OCI-M1 (cell line): ENCODE measurements at places on chromosomes 5 and 9.
A peak's percentile ranks its signal among the peaks of the same experiment; 100 is the strongest.

- no peak for DNase-seq
Measured at GRCh38 chr9:110047955-110048402, 160.0 kb downstream of the C9orf152 start.

DNA sequence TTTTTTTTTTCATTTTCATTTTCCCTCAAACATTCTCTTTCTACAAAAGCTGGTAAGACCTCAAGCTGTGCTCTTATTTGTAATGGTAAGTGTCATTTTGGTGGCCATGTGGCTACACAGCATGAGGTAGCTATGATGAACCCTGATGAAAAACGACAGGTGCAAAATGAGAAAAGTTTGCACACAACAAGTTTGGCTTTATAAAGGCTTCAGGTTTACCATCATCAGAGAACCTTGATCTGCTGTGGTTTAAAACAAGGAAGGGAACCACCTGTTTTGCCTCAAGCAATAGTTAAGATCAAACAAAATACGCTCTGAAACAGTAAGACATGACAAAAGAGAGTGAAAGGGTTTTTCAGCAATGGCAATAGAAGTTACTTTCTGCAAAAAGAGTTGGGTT, 1124.6 kb upstream of the ACO1 start:
- no peak for DNase-seq

DNA sequence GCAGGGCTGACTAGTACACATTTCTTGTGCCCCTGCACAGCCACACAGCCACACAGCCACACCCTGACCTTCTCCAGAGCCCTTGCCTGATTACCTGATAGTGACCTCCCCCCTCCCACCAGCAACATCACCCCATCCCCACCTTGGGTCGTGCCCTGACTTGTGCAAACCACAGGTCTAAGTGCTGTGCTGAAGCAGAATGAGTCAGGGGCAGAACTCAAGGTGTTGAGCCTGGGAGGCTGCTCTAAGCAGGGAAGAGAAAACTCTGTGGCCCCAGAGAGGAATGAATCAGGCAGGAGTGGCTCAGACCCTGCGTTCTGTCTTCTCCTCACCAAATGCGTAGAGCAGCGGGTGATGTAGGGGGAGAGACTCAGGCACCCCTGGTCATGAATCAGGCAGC, 24.3 kb upstream of the FAT2 start:
- DNase-seq: no peak

GRCh38 chr5:62231576-62231975, 74.4 kb upstream of the KIF2A start:
- no peak for DNase-seq

DNA sequence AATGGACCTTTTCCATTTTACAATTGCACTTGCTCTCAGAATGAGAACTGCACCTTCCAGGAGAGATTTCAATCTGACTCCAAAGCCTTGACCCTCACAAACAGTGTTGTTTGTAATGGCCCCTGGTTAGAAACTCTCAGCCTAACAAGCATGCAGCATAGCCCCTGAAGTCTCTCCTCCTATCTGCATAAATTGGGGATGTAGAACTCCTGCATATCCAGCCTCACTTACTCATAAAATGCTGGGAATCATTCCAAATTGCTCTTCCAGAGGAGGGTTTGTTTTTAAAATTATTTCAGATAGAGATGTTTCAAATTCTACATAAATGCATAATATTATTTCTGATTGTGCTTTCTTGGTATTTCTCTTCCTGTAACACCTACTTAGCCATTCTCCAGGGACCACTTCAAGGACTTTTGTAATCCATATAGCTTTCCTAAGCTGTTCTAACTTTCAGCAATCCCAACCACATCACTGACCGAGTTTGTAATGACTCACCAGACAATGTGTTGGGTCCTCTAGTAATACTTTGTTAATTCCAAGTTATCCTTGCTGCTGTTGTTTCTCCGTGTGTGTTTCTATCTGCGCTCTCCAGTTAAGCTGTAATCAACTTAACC, 143.8 kb upstream of the CCDC152 start:
- DNase-seq: no peak

DNA sequence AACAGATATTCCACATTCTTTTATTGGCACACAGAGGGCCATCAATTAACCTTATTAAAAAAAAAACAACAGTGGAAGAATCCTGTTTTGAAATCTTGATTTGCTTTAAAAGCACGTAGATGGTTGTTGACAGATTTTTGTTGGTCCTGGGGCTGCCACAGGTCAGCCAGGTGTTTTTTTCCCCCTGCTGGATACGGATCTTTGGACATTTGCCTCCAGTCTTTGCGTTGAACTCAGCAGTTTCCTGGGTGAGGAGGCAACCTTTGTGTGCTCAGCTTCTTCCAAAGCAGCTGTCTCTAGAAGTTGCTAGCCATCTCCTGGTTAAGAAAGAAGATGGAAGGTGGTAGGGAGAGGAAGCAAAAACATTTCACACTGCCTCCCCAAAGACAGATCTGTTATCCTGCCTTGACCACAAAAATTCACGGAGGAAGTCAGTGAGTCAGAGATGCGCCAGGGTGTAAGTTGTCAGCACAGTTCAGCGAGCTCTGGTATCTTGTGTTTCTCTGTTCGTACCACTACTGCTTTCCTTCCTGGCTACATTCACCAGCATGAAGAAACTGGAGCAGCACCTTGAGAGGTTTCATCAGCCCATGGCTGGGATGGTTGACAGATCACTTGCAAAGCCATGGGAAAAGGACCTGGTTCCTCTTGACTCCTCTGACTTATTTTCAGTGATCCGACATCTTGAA, 207.3 kb downstream of the ARHGAP26 start:
- DNase-seq: peak; percentile 66

DNA sequence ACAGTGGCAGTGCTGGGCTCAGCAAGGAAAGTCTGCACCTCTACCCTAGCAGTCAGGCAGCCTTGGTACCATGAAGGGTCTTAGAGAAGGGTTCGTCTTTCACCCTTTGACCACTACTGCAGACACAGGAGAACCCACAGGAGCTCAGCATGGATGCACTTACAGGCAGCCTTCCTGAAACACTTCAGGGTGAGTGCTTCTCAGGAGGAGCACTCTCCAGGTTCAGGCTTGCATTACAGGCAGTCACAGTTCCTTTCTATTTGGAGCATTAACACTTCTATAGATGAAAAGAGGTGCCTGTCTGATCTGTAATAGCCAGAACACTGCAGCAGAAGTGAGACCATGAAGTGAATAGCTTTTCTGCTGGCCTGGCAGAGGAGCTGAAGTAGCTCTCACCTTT, 8.7 kb upstream of the CYLC2 start:
- DNase-seq: no peak

DNA sequence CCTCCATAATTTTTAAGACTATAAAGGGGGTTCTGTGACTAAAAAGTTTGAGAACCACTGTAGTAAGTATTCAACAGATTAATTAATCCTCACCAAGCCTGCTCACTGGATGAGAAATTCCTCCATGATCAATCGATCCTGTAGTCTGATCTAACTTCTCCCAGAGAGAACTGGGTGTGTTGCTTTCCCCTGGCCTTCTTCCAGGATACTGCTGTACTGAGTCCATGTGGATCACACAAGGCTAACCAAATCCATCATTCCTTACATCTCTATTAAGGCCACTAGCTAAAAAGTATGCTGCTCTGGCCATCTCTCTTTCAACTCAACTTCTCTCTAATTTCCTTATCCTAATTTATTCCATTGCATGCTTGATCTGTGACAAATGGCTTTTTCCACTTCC, 280.2 kb upstream of the PCSK5 start:
- DNase-seq: no peak

- no peak for DNase-seq
Measured at GRCh38 chr5:102483736-102484135, 15.1 kb downstream of the SLCO6A1 start.

- peak; percentile 65 for DNase-seq
Measured at GRCh38 chr5:100852988-100853449, 50.1 kb downstream of the ST8SIA4 start.

DNA sequence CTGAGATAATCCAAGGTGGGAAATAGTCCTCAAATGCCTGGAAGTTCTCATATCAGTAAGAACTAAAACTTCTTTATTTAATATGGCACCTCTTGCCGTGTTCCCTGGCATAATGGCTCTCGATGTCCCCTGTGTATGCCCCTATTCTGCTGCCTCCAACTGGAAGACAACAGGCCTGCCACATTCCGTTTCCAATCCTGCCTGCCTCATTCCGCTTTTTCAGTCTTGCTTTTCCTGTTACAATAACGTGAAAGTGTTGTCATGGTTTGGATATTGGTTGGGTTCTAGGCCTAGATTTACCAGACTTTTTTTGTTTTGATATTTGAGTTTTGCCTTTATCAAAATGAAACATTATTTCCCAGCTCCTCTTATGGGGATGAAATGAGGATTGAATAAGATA, 98.2 kb downstream of the FOCAD start:
- DNase-seq: no peak

GRCh38 chr5:124494540-124495116, 251.8 kb downstream of the ZNF608 start:
- DNase-seq: no peak

DNA sequence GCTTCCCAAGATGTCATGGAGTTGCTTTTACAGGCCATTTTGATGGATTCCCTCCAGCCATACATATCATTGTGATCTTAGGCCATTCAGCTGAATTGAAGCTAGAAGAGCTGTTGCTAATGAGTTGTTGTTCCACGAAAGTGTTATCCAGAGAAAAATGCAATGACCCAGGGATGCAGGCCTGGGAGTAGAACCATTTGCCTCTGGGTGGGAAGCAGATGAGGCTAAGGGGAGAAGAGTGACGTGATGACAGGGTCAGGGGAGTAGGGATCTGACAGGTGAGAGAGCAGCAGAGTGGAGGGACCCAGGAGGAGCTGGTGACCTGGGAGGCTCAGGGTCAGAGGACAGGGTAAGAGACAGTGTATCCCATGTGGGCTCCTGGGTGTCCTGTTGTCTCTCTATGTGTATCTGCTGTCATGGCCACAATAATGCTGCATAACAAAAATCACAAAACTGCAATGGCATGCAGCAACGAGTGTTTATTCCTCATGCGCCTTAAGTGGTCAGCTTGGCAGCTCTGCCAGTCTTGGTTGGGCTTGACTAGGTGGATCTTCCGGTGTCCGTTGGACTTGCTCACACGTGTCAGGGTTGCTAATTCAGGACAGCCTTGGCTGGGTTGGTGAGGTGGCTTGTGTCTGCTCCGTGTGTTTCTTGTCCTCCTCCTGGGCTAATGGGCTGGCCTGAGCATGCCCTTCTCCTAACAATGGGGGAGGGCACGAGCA, 90.6 kb downstream of the LIFR start:
- no peak for DNase-seq

GRCh38 chr9:91253488-91253887, 108.2 kb downstream of the AUH start:
- peak; percentile 66 for DNase-seq

DNA sequence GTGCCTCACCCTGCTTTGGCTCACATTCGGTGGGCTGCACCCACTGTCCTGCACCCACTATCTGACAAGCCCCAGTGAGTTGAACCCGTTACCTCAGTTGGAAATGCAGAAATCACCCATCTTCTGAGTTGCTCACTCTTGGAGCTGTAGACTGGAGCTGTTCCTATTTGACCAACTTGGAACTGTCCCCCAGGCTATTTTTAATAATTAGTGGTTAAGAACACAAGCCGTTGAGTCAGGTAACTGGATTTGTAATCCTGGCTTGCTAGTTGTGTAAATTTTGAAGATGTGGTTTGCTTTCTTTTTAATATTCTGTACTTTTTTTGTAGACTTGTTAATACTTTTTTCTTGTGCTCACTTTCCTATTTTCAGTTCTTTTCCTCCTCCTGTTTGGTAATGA, 81.2 kb downstream of the CNTLN start:
- no peak for DNase-seq
